ENCODE measurements at places on chromosomes 16 and 17.
A peak's percentile ranks its signal among the peaks of the same experiment; 100 is the strongest.

DNA sequence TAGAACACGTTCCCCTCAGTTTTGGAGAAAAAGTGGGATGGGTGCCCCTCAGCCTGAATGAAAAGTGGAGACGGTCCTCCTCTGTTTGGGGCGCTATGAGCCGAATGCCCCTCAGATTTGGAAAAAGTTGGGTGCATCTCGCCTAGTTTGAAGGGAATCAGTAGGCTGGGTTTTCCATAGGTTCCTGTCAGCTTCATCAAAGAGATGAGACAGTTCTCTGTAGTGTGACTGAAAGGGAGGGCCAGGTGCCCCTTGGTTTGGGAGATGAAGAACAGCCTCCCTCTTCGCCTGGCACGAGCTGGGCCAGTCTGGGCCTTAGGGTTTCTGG lies 742 bp upstream of the SLC9A5 start:
- no peak for DNase-seq

DNA sequence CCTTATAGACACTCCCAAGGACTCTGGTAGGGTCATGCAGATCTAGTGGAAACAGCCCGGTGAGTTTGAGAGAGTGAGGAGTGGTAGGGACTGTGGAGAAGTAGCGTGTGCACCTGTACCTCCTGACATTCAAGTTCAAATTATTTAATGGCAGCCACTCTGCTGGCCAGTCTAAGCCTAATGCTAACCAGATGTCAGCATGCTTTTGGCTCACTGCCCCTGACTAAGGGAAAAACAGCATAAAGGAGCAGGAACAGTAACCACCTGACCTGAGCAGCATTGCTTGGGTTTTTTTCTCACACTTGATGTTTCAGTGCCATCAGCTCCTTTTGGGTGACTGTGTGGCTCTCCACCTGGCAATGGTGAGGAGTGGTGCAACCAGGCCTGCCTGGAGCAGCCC lies 23.8 kb upstream of the SLC12A3 start:
- DNase-seq = no peak

DNA sequence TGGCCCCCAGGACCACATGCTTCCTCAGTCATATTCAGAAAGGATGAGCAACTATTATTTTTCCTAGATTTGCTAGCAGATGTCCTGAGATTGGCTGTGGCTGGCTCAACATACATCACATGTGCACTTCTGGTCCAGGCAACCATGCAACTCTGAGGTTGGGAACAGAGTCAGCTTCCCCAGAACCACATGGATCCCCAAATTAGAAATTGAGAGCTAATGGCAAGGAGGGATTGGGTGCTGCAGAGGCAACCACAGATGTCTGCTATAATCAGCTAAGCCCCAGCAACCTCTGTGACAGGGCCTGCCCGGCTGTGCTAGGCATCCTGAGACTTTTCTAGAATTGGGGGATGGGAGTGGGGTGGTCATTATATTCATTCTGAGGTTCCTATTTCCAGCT lies 33.8 kb upstream of the CLEC18A start:
- no peak for DNase-seq

DNA sequence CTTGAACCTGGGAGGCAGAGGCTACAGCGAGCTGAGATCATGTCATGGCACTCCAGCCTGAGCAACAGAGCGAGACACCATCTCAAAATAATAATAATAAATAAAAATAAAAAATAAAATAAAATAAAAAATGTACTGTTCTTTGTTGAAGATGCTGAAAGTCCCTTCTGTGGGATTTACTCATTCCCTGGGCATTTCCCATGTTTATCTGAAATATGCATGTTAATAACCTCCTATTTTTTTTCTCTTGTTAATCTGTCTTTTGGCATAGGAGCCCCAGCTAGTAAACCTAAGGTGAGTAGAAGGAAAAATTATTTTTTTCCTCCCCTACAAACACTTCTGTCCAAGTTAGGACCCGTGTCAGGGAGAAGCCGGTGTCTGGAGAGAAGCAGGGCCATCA lies 34.4 kb downstream of the TMEM92 start:
- no peak for DNase-seq

DNA sequence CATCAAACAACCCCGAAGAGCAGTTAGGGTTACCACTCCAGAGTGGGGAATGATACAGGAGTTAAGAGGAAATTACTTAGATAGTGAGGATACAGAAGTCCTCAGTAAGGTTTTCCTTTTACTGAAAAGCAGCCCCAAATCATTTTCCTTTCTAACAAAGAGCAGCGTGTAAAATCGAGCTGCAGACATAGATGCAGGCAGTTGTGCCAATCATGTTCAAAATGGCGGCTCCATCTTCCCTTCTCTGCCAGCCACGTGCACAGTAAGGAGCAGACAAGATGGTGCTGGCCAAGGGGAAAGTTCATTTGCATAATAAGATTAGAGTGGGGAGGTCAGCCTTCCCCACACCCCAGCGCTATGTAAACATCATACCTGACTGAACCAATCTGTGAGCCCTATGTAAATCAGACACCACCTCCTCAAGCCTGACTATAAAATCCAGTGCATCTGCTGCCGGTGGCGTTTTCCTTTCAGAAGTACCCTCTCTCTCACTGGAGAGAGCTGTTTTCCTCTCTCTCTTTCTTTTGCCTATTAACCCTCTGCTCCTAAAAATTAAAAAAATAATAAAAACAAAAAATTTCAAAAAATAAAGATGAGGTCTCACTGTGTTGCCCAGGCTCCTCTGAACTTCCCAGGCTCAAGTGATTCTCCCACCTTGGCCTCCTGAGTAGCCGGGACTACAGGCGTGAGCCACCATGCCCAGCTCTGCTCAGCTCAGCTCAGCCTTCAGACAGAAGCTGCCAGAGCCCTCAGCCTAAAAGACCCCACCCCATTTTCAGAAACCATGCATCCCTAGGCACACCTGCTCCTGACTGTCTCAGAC lies 2.6 kb upstream of the SRL start:
- no peak for DNase-seq

DNA sequence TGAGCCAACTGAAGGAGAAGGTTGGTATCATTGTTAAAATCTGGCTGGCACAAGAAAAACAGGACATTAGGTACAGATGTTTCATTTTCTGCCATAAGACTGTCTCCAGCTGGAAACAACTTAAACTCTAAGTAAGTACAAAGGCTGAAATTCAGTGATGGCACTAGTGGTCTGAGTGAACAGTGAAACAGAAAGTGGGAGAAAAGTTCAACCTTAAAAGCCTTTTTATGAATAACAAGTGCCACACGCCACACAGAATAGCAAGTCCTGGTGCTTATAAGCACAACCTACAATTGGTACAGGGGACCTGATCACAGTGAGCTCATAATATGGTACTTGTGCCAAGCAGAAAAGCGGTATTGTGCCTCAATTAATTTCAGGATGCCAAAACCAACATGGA lies 56.7 kb downstream of the CEP112 start:
- no peak for DNase-seq

DNA sequence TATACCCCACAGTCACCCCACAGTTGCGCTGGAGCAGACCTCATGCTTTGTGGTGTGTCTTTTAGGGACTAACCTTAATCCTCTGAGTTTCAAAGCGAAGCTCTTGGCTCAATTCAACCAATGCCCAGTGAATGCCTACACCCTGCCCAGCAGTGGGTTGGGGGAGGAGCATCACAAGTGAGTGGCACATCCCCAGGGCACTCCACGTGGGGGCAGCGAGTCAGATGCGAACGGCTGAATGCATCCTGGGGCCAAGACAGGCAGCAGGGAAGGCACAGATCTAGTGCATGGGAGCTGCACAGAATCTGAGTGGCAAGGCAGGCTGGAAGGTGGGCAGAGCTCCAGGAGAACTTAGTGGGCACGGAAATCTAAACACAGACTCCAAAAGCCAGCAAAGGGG lies 39.2 kb downstream of the IFT140 start:
- no peak for DNase-seq

DNA sequence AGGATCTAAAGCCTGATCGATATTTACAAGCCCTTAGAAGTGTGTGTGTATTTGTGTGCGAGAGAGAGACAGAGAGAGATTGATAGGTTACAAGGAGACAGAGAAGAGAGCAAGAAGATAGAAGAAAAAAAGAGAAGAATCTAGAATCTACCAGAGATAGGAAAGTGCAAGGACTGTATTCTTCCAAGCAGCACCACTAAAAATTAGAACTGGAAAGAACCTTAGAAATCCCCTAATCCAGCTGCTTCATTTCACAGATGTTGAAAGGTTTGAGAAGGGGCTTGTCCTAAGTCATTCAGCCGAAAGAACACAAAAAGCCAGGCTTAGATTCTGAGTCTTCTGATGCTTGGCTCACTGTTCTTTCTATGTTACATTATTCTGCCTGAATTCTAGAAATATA lies 92.2 kb downstream of the HS3ST3A1 start:
- DNase-seq = no peak

DNA sequence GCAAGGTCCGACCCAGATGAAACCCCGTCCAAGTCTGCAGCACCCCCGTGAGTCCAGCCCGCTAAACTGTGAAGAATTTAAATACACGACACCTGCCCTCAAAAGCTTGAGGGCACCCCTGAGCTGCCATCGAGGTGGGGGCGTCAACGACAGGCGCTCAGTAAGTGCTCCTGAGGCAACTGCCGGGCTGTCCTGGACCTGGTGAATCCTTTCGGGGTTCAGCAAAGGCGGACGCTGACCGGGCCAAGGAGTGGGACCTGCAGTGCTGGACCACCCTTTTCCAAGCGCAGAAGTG lies 512 bp upstream of the ENDOV start:
- no peak for DNase-seq

DNA sequence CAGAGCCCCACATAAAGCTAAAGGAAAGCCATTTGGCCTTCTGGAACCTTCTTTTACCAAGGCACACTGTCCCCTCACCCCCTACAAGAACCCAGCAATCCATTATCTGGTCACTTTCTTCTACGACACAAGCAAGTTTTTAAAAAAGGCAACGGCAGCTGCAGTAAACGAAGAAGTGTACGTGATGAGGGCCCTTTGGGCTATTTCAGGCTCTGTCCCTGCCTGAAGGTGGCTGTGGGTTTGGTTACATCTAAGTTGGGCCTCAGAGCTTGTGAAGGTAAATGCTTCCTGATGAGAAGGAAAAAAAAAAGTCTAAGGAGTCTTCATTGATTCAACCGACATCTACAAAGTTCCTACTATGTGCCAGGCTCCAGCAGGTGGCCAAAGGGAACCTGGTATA lies 35.4 kb downstream of the XYLT1 start:
- no peak for DNase-seq

DNA sequence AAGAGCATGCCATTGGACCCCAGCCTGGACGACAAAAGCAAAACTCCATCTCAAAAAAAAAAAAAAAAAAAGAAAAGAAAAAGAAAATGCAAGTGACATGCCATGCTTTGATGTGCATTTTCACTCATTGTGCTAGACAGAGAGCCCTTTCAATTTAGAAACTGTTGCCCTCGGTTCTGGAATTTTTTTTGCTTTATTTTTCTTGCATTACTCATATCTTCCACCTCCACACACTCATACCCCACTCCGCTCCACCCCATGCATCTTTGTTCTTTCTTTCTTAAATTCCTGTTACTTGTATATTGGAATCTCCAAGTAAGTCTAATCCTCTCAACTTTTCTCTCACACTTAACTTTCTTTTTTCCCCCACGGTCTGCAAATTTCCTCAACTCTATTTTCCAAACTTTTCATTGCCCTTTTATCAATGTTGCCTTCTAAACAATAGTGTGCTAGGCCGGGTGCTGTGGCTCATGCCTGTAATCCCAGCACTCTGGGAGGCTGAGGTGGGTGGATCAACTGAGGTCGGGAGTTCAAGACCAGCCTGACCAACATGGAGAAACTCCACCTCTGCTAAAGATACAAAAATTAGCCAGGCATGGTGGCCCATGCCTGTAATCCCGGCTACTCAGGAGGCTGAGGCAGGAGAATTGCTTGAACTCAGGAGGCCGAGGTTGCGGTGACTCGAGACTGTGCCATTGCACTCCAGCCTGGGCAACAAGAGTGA lies 16.8 kb upstream of the SUZ12 start:
- no peak for DNase-seq

GRCh38 chr16:71883849-71884638 lies at the start of gene ZNF821:
ZNF821 (minus strand) TSS chr16:71884182; CDS start chr16:71879946, 4,236 bp downstream.
- peak; percentile 49 for DNase-seq

GRCh38 chr16:49693445-49693844 lies 162.5 kb downstream of the ZNF423 start:
- no peak for DNase-seq

- peak; percentile 17 for DNase-seq
Measured at GRCh38 chr17:329784-330420, 22.7 kb downstream of the RPH3AL start.

- DNase-seq = peak; percentile 38
Measured at GRCh38 chr16:89093602-89094251, at the start of gene ACSF3. ACSF3 (plus strand) TSS chr16:89093852; CDS start chr16:89100682, 6,830 bp downstream.

DNA sequence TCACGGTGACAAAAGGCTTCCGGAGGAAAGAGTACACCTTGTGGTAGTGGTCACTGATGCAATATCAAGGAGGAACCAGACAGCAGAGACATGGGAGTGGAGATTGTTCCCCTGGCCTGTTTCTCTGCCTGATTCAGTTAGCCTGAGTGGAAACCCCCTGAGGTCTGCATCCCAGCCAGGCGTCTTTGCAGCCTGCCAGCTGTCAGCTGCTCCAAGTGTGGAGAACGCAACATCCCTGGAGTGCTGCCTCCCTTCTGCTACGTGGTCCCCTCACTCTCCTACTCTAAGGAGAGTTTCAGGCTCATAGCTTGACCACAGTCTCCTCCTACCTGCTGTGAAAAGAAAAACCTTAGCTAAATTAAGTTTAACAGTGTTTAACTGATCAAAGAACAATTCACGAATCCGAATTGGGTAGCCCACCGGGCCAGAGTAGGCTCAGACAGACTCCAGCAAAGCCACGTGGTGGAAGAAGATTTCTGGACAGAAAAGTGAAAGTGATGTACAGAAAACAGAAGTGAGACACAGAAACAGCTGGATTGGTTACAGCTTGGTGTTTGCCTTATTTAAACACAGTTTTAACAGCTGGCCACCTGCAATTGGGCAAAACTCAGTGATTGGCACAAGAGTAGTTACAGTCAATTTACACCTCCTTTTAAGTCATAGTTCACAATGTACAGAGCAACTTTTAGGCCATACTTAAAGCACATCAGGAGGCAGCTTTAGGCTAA lies 188.6 kb downstream of the DNAH9 start:
- no peak for DNase-seq

DNA sequence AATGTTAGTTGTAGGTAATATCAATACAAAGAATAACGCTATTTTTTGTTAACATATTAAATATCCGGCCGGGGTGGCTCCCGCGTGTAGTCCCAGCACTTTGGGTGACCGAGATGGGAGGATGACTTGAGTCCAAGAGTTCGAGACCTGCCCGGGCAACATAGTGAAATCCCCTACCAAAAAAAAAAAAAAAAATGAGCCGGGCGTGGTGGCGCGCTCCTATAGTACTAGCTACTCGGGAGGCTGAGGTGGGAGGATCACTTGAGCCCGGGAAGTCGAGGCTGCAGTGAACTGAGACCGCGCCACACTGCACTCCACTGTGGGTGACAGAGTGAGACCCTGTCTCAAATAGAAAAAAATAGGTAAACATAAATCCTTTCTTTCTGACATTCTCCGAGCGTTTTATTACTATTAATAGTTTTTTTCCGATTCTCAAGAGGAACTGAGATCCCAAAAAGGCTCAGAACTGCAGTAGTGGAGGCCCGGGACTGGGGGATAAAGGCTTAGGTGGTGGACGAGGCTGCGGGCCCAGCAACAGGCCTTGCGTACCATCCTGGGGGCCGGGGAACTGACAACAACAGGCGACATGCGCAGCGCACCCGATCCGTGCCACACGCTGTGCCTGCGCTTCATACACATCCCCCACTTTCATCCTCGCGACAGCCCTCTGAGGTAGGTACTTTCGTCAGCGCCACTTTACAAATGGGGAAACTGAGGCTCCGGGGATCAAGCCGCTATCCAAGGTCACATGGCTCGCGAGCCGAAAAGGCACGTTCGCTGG lies 919 bp downstream of the N4BP1 start:
- no peak for DNase-seq
